ENCODE measurements at places on chromosomes 5 and 9.
A peak's percentile ranks its signal among the peaks of the same experiment; 100 is the strongest.

GRCh38 chr5:121421646-121422045 is 430.0 kb upstream of the FTMT start:
- no peak for DNase-seq

DNA sequence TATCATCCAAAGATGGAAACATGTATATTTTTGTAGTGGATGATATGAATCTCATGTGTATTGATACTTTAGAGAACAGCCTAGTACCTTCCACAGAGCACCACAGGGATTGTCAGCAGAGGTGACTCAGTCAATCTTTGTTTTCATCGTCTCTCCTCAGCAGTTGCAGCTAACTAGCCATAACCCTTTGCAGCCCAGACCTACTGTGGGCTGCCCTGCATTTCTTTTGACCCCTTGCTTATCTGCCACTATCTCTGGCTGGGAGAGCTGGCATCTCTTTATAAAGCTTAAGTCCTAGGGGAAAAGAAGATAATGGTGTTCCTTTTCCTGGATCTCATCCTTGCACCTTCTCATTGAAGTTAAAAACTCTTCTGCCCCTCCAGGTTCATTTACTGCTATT is 28.7 kb downstream of the HMGCR start:
- no peak for DNase-seq

- DNase-seq = no peak
These were observed 4.1 kb downstream of the RPL7A start for GRCh38 chr9:133351908-133352634.

- no peak for DNase-seq
These were observed 194.0 kb upstream of the NMUR2 start for GRCh38 chr5:152599096-152599495.

DNA sequence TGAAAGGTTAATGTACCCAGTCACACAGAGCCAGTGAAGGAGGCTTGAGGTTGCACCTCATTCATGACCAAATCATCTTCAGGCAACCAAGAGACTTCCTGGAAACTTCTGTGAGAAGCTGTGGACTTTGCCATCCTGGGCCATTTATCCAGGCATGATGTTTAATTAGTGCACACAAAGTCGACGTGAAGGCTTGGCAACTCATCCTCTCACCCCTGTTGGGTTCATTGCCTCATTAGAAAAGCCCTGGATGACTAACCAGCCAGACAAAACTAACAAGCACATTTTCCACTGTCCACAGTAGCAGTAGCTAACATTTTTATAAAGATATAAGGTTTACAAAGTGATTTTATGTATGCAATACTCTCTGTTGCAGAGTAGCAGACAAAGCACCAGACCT is 65.7 kb upstream of the ZNF462 start:
- no peak for DNase-seq

GRCh38 chr5:89179731-89180130 is 296.7 kb upstream of the MEF2C start:
- DNase-seq = no peak

DNA sequence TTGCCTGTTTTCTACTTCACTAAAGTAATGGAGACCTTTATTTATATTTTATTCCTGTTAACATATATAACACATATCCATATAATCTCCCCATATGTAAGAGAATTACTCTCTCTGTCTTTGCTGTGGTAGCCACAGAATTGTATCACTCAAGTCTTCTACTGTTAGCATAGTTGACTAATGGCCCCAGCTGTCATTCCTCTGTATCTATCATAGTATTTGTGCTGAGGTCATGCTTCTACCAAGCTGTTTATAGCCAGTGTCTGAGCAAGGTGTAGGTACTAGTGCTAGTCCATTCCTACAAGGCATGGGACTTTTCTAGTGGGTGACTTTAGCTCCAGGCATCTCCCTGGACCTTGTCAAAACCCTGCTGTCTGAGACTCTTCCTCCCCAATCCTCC is 244.1 kb downstream of the KIAA0825 start:
- no peak for DNase-seq

DNA sequence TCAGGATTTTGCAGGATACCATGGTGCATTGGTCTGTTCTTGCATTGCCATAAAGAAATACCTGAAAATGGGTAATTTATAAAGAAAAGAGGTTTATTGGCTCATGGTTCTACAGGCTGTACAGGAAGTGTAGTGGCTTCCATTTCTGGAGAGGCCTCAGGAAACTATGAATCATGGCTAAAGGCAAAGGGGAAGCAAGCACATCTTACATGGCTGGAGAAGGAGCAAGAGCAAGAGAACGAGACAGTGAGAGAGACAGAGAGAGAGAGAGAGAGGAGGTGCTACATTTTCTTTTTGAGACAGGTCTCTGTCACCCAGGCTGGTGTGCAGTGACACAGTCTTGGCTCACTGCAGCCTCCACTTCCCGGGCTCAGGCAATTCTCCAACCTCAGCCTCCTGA is 43.9 kb downstream of the P4HA2 start:
- no peak for DNase-seq

- DNase-seq = no peak
These were observed 102.2 kb upstream of the IL7R start for GRCh38 chr5:35754481-35754880.

GRCh38 chr9:125851979-125852378 is 104.8 kb downstream of the PBX3 start:
- no peak for DNase-seq

DNA sequence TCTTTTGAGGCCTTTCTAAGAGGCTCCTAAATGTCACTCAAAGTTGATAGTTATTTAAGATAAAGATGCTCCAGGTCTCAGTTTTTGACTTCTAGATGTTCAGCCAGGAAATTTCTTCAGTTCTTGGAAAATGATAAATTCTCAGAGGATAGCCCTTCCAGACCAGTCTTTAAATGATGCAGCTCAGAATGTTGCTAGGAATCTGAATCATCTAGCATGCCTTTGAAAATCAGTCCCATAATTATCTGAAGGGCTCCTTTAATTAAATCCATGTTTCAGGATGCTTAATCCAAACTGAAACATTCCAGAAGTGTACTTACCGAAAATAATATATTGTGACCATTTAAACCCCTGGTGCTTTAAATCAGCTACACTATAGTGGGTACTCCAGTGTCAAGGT is 107.5 kb upstream of the FBN2 start:
- no peak for DNase-seq

GRCh38 chr5:135207866-135208265 is 173.8 kb upstream of the PITX1 start:
- no peak for DNase-seq

DNA sequence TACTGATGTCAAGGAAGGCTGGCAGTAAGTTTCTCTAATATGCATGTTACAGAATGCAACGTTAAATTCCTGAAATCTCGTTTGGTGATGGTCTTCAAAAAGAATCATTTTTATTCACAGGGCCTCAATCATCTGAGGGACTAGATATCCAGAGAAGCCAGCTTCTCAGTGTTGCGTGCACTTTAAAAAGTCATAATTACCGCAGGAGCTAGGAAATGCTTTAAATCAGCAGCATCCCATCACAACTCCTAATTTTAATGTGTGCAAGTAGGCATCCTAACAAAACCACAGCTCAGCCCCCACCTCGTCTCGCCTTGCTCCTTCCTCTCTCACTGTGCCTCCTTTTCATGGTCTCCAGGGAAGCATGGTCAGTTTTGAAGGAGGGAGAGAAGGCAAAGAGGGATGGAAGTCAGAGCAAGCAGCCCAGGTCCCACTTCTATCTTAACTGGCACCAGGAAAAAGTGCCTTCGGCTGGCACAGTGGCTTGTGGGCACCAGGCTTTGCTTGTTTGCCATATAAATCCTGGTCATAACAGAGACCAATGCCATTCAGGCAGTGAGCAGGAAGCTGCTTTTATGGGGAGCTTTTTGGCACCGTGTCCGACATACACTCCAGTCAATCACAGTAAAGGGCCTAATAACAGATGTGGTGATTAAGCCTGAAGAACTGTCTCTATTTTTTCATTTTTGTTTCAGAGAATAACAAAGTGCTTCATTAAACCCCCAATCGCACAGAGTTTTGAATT is 21.4 kb downstream of the MEGF10 start:
- no peak for DNase-seq

DNA sequence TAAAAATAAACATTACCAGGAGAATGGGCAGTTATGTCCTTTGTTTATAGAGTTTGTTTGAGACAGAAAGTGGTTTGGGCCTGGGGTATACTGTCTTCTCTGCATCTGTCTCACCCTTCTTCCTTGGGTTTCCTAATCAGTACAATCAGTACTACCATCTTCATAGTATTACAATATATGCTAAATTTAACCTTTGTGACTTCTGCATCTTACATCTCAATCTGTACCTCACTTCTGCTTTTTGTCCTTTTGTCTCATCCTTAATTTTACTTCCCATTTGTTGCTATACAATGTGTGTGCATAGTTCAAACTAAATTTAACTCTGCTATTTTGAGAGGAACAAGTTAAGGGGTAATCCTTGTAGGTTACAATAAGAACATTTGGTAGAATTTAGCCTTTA is 19.6 kb downstream of the FBXO38 start:
- DNase-seq = no peak

DNA sequence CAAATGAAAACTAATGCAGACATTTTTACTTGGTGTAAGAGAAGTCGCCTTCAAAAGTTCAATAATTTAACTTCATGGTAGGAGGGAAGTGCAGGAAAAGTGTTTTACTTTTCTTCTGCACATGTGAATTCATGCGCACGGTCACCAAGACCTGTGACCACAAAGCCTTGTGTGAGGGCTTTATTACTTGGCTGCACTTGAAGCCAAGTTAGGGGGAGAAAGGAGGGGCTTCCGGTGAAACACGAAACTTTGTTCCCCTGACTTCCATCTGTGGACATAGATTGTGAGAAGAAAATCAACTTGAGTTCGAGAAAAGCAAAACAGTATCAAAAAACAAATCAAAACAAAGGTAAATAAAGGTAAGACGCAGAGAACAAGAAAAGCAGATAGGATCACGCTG is 239.9 kb downstream of the ROR2 start:
- DNase-seq = peak; percentile 54

- DNase-seq = no peak
These were observed 378.3 kb downstream of the BRINP1 start for GRCh38 chr9:118990949-118991348.

- DNase-seq = no peak
These were observed 199.2 kb downstream of the TRIO start for GRCh38 chr5:14342306-14342705.
